Stimulated activated CD8-positive, alpha-beta memory T cell treated with anti-CD3 and anti-CD28 coated beads, Interleukin-4, amount 100 ng/mL, for 24 hours (primary cell): ENCODE measurements at places on chromosomes 13 and 19.
A peak's percentile ranks its signal among the peaks of the same experiment; 100 is the strongest.

DNA sequence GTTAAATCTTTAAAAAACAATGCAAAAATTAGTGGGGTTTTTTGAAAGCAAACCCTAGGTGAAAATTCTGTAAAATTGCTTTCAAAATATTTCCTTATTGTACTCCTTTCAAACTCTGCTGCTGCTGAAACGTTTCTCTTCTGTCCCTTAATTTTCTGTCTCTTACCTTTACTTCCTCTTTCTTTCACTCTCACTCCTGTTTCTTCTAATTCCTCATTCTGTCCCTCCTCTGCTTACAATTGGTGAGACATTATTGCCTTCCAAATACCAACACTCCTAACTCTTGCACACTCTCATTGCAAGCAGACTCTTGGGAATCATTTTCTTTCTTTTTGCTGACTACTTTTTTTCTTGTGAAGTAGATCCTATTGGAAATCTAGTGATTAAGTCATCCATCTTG lies 685.6 kb upstream of the SLITRK1 start:
- DNase-seq: no peak

GRCh38 chr13:30618186-30618929 lies 638 bp downstream of the USPL1 start:
- DNase-seq: peak; percentile 2

- peak; percentile 38 for DNase-seq
These were observed 46.4 kb downstream of the CELF5 start for GRCh38 chr19:3270902-3271301.

DNA sequence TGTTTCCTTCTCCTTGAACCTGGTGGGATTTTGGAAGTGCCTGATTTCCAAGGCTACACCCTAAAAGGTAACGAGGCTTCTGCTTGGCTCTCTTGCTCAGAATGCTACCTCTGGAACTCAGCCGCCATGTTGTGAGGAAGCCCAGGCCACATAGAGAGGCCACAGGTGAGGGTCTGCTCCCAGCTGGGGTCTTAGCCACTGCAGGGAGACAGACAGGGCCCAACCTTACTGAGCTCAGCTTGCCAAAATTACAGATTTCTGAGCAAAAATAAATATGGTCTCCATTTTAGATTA lies 61.4 kb downstream of the GPR12 start:
- no peak for DNase-seq
